ENCODE measurements at places on chromosomes 2 and 18. TPM values are rescaled to one million over a fixed set of nuclear protein-coding genes. Genes with fewer than 3 reads are reported as not detected.

TFCP2L1 gene
- total RNA-seq: 0.13 TPM

DNA sequence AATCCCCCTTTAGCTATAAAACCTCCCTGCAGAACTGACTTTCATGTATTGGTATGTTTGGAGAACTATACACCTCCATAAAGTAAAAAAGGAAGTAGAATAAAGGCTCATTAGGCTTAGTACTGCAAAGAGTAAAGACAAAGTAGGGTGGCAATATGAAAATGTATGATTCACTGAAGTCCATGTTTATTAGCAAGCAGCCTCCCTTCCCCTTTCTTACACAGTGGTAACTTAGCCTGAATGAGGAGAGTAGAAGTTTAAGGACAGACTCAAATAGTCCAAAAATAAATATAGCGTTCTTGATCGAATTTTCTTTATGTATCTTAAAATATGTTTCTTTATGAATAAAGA lies 1.5 kb downstream of the ZNF804A start:
- no peak for DNase-seq

DNA sequence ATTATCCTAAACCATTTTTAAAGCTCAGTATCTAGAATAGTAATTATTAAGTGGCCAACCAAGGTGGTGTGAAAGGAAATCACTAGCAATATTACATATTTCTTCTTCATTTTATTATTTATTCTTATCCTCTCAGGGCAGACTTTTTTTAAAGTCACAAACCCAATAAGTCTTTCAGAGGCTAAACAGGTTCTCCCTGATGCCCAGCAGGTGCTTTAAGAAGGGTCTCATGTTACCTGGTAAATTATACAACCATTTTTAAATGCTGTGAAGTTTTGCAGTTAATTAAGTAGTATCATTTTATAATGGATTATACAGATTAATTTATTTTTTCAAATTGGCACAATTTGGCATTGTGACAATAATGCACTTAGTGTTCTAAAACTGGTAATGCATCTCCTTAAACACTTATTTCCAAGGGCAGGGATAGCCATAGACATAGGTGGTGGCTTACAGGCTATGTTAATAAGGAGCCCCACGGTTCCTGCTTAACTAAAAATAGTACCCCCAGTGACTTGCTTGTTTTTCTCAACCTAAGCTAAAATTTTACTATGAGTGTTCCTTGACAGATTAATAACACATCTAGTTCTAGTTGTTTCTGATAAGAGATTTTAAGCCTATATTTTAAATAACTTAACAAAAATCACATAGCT lies 67.0 kb downstream of the PMS1 start:
- no peak for DNase-seq

DNA sequence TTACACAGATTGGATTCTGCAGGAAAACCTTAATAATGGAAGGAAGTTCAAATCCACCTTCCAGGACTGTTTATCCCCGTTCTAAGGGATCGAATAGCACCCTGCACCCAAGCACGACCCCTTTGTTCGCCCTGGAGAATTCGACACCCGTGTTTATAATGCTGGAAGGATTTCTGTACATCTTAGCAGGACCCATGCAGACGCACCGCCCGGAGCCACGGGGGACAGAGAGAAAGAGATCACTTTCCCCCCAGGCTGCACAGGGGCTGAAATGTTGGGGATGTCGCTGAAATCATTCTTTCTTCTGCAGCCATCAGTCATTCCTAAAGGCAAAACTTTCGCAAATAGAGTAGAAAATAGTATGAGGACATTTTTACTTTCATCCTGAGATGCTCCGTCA lies 238.7 kb upstream of the SALL3 start:
- DNase-seq: no peak

GRCh38 chr2:53460937-53461336 lies 306.7 kb upstream of the CHAC2 start:
- DNase-seq: no peak

DNA sequence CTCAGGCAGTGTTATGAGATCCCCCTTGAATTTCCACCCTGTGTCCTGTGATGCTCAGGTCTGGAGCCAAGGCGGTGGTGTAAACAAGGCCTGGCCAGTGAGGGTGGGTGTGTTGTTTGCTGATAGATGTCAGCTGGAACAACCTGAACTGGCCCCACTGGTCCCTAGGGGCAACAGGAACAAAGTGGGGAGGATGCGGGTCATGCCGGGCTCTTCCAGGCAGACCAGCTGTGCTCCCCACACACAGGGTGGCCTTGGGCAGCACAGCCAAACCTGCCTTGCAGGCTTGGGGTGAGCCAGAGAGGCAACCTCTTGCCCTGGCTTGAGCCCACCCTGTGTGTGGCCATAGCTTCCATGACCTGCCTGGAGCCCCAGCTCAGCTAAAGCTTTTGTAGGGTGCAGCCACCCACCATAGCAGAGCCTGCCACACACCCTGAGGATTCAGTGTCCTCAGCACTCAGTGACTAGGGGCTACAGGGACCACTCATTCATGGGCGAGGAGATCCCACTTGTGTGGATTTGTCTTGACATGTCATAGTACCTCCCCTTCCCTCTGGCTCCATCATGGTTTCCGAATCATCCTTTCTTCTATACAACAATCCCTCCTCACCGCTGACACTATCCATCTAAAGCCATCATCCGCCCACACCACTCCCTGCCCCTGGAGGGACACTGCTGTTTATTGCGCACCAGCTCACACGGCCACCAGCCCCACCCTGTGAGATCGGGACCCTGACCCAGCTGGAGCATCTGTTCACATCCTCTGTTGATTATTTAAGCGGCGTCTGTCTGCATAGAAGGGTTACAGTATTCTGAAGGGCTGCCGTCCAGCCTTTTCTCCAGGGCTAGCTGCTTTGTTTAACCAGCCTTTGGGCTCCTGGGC lies 268.8 kb downstream of the CYP26B1 start:
- no peak for DNase-seq

- no peak for DNase-seq
These were observed 298.2 kb downstream of the EIPR1 start for GRCh38 chr2:3079466-3079865.

Data from SK-MEL-5 (cell line).